NCI-H524 (cell line): ENCODE measurements at places on chromosomes 3 and 15.

DNA sequence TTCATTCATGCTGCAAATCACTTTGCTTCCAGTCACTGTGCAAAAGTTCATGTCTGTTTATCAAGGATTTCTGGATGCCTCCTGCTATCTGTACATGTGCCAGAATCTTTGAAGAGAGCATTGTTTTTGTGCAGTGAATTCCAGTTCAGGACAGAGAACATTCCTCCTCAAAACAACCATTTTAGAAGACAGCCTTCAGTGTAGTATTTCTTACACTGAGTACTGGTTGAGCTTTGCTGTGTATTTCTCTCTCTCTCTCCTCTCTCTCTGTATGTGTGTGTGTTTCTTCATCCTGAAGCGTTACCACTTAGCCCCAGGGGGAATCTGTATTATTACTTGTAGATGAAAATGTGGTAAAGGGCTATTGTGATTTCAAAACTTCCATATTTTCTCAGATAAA, 123.8 kb upstream of the CHL1 start:
- DNase-seq = no peak

DNA sequence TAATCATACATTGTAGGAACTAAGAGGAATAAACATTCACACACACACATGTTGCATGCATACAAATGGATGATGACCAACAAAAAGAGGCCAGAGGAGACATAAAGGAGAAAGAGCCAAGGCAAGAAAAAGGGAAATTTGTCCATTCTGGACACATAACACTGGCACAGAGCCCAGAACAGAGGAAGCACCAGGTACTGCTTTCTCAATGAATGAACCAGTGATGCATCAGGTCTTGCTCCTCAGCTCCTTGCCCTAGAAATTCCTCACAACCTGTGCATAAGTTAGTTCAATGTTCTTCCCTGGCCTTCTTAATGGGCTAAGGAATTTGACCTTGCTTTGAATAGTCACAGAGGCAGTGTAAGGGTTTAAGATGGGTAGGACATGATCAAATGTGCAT, 270.3 kb downstream of the ERC2 start:
- DNase-seq = no peak

GRCh38 chr3:13792512-13793371, 87.1 kb downstream of the WNT7A start:
- no peak for DNase-seq

GRCh38 chr3:151477591-151478334, 16.9 kb upstream of the IGSF10 start:
- DNase-seq = no peak

DNA sequence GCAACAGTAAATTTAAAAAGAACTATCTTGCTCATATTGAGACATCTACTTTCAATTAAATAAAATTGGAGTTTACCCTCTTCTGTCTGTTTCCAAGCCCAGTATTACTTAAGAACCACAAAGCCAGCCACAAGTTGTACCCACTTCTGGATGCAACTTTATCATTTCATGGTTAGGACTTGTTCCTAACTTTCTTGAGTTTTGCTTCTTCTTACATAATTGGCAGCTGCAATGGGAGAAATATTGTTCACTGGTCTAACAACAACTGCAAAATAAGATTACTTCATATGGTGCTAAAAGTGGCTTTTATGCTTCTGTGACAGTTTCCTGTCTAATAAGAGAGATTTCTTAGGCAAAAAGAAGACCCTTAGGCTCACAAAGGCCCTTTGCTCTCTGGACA, 240.6 kb downstream of the OTOL1 start:
- no peak for DNase-seq

DNA sequence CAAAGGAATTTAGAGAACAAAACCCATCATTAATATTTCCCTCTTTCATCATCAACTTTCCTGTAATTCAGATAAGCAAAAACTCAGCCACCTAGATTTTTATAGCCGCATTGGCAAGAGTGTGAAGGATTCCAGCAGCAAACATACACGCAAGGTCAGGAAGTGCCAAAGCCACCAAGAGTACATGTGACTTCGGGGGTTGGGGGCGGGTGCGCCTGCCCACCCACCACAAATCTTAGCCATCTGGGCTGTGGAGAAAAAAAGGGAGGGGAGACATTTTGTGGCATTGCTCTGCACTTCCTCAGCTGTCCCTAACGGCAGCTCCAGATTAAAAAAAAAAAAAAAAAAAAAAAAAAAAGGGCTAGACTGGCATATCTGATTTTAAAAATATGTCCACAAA, 148.4 kb downstream of the TNIK start:
- DNase-seq = no peak

- no peak for DNase-seq
Measured at GRCh38 chr3:107942951-107943749, 147.7 kb downstream of the CD47 start.

GRCh38 chr15:101506491-101506890, 17.0 kb upstream of the PCSK6 start:
- DNase-seq = no peak

GRCh38 chr15:69311319-69311721, 12.6 kb downstream of the PAQR5 start:
- no peak for DNase-seq

DNA sequence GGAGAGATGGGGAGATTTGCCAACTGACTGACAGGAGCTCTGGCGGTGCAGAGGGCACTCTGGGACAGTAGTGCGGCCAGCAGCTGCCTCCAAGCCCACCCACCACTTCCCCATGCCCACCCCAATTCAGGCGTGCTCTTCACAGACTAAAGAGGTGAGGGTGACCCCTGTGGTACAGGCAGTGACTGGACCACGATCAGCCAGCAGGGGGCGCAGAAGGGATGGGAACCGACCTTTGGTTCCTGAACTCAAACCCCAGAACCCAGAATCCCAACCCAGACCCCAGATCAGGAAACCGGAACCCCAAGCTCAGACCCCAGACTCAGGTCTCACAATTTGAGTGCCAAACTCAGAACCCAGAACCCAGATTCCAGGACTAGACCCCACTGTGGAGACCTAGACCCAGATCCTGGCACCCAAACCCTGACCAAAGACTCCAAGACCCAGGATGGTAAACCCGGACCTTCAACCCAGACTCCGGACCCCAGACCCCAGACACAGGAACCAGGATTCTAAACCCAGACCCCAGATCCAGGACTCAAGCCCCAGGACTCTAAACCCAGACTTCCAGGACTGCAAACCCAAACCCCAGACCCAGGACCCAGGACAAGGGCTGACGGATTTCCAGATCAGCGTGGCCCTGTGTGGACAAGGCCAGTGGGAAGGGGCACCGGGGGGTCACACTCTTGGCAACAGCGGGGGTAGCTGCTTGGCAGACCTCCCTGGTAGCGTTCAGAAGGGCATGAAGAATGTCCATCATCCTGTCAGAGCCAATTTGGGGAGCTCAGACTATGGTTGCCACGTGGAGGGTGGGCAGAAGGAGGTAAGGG, 3.7 kb upstream of the MYL3 start:
- no peak for DNase-seq

DNA sequence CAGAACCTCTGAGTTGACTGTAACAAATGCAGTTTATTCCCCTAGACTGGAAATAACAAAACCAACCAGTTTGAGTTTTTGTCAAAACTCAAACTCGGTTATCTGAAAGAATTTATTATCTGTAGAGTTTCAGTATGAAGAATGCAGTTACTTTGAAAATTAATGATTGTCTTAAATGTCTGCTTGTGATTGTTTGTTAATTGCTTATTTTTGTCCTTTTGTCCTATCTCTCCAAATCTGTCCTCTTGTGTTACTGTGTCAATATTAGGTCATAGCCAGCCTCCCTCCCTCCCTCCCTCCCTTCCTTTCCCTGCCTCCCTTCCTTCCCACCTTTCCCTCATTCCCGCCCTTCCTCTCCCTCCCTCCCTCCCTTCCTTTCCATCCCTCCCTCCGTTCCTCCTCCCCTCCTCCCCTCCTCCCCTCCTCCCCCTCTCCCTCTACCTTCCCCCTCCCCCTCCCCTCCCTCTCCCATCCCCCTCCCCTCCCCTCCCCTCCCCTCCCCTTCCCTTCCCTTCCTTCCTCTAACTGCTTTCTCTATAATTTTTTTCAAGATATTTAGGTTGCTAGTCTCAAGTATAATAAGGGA, 153.5 kb downstream of the FNDC3B start:
- DNase-seq = no peak

DNA sequence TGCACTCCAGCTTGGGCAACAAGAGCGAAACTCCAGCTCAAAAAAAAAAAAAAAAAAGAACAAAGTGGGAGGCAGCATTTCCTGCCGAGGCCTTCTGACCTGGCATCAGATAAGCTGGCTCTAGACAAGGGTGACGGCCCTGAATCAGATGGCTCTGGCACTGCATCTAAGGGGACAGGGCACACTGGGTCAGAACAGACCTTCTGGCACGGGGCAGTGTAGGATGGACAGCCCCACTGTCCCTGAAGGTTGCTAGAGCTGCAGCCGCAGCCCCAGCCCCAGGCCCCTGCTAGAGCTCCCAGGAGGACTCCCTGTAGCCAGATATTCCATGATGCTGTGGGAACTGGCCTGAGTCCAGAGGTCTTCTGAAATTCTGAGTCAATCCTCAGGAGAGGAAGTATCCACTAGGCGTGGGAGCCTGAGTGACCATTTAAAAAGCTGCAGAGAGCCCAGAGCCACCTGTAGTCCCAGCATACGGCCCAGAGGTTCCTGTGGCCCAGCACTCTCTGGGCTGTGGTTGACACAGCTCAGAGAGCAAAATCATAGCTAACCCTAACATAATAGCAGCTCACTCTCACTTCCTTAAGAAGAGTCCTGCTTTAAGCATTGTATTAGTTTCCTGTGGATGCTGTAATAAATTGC, 69.2 kb upstream of the MFGE8 start:
- no peak for DNase-seq

GRCh38 chr3:109806929-109807328, 469.6 kb upstream of the DPPA4 start:
- DNase-seq = no peak

DNA sequence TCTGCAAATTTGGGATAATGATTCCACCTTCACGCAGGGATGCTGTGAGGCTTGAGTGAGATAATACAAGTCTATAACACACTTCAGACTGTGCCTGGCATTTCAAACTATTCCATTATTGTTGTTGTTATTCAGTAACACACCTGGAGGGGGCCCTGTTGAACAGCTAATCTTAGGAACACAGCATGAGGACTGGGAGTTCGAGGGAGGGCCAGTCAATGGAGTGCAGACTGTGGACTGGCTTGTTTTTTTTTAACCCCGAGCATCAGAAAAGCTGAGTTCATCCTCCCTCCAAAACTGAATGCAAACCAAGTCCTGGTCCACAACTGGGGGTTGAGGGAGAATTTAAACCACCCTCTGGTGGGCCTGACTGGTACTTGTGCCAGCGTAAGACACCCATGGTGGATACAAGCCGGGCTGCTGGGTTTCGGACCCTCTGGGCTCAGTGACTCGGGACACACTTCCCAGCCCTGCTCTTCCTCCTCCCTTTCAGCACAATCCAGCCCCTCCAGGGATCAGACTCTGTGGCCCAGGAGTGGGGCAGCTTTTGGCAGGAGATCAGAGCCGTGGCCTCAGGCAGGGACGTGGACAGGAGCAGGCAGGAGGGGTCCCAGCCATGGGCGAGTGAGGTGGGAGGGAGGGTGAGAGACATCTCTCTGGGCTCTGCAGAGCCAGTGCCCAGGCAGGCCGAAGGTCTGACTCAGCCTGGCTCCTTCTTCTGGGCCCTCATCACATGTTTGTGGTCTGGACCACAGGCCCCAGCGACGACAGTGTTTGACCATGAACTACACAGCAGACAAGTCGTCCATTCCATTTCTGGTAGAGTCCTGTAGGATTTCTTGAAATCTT, 36.3 kb upstream of the MEX3B start:
- DNase-seq = no peak

- no peak for DNase-seq
Measured at GRCh38 chr15:78667578-78668236, 26.7 kb upstream of the CHRNB4 start.

DNA sequence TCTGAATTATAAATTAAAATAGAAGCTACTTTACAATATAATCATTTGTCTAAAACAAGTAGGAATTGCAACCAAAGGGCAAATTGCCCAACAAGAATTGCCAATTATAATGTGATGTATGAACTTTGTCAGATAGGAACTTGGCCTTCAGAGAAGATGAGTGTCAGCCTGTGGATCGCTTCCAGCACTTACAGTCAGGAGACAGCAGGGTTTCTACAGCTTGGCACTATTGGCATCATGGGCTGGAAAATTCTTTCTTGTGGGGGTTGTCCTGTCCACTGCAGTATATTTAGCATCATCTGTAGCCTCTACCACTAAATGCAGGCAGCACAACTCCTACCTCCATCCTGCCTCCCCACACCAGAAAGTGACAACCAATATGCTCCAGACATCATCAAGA, 48.1 kb upstream of the CRBN start:
- DNase-seq = no peak

- no peak for DNase-seq
Measured at GRCh38 chr15:59590027-59590426, 21.6 kb upstream of the GCNT3 start.

- DNase-seq = peak; percentile 22
Measured at GRCh38 chr3:126936853-126937425, 46.0 kb upstream of the PLXNA1 start.

- DNase-seq = no peak
Measured at GRCh38 chr3:12461097-12461649, 23.1 kb upstream of the TSEN2 start.

GRCh38 chr15:45091576-45091975, 22.4 kb downstream of the DUOX2 start:
- no peak for DNase-seq

- DNase-seq = peak; percentile 10
Measured at GRCh38 chr3:69791919-69792399, 52.7 kb downstream of the MITF start.

GRCh38 chr3:134057654-134058110, 28.0 kb upstream of the SLCO2A1 start:
- no peak for DNase-seq

- DNase-seq = no peak
Measured at GRCh38 chr3:159413319-159413718, 575.3 kb upstream of the IL12A start.

- DNase-seq = peak; percentile 82
Measured at GRCh38 chr3:161914703-161915417, 418.3 kb downstream of the OTOL1 start.

DNA sequence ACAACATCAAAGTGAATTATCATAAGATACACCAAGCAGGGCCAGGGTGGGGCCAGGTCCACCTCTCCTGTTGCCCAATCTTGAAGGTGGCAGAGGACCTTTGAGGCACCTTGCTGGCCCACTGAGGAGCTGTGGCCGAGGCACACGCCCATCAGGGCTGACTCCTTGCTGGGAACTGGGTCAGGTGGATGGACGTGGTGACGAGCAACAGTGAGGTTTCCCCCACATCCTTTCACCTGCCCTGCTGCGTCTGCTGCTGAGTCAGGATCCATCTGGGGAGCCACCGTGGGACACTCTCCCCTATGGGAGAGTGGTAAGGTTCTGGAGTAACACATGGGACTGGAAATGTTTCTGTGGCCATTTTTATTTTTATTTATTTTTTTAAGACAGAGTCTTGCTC, 17.3 kb upstream of the FURIN start:
- no peak for DNase-seq

- no peak for DNase-seq
Measured at GRCh38 chr3:148229107-148229506, 468.6 kb upstream of the AGTR1 start.

- no peak for DNase-seq
Measured at GRCh38 chr3:54337846-54338245, 215.5 kb downstream of the CACNA2D3 start.
